ENCODE measurements at places on chromosomes 6 and 20.

DNA sequence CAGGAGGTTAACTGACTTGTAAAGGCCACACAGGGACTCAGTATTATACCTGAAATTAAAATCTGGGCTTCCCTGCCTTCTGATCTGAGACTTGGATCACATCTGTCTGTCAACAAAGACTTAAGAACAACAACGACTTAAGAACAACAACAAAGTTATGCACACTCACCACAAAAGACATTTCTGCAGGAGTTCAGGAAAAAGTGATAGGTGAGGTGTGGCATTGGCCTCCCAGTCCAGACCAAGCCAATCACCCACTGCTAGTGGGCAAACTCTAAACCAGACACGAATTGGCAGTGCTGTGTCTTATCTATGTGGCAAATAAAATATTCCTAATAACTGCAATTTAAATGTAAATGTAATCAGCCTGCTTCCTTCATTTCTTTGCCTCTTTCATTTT lies 61.3 kb downstream of the PRDM1 start:
- DNase-seq = no peak

GRCh38 chr20:62320581-62321354 lies 18.0 kb downstream of the ADRM1 start:
- DNase-seq = no peak

- DNase-seq = peak; percentile 60
Measured at GRCh38 chr6:77502981-77503380, 39.7 kb upstream of the HTR1B start.

- no peak for DNase-seq
Measured at GRCh38 chr6:109490713-109491112, 7.7 kb upstream of the ZBTB24 start.

DNA sequence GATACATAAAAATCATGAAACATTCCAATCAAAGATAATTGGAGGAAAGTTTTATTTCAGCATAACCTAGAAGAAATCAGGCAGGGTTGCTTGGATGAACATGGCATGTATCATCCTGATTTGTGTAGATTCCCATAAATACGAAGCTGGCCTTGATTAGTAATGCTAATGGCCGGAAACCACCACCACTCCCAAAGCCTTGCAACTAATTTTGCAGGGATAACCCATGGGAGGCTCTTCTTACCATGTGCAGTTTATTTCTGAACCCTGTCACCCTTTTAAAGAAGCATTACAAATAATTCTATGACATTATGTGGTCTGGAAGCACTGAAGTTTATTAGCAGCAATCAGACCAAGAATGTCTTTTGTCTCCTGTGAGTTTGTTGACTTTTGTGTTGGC lies 80.8 kb downstream of the AIG1 start:
- no peak for DNase-seq

DNA sequence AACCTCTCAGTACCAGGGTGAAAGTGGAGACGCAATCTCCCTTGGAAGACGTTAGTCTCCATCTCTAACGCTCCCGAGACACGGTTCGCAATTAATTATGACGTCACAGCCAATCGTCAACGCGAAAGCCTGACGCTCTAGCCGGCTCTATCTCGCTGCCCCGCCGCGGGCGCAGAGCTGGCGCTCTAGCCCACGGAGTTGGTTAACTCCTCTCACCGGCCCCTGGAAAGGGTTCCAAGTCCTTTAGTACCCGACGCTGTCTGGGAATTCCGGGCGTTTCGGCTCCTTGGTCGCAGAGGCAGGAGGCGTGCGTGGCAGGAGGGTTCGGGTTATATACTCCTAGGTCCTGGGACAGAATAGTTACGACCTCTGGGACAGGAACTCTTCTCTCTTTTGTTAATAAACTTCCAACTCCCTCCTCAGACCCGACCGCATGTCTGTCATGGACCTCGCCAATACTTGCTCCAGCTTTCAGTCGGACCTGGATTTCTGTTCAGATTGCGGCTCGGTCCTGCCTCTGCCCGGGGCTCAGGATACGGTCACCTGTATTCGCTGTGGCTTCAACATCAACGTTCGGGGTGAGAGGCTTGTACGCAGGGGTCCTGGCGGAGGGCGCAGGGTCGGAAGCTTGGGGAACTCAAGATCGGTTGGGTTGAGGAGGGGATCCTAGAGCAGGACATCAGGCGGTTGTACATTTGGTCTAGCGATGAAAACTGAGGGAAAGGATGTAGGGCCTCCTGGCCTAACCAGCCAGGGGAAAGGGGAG lies at the start of gene POLR1H:
Gene POLR1H, plus strand, starts transcription at position 174 of the 766 bp plus-strand sequence. Its CDS starts 260 bp downstream, at position 434.
- DNase-seq = peak; percentile 98

DNA sequence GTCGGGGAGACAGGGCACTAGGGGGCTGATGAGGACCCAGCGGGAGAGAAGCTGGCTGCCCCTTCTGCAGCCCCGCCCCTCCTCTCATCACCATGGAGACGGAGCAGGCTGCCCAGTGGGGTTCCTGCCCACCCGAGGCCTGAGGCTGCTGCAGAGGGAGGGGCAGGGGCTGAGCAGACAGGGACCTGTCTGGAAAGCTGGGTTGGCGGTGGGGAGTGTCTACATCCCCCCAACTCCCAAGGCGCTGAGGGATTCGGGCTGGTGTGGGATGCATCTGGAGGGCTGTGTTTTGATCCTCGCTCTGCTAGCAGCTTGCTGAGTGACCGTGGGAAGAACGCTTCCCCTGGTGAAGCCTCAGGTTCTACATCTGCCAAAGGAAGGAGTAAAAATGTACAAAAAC lies 1.2 kb upstream of the BPI start:
- no peak for DNase-seq

GRCh38 chr6:15408758-15409157 lies 162.9 kb downstream of the JARID2 start:
- DNase-seq = no peak

DNA sequence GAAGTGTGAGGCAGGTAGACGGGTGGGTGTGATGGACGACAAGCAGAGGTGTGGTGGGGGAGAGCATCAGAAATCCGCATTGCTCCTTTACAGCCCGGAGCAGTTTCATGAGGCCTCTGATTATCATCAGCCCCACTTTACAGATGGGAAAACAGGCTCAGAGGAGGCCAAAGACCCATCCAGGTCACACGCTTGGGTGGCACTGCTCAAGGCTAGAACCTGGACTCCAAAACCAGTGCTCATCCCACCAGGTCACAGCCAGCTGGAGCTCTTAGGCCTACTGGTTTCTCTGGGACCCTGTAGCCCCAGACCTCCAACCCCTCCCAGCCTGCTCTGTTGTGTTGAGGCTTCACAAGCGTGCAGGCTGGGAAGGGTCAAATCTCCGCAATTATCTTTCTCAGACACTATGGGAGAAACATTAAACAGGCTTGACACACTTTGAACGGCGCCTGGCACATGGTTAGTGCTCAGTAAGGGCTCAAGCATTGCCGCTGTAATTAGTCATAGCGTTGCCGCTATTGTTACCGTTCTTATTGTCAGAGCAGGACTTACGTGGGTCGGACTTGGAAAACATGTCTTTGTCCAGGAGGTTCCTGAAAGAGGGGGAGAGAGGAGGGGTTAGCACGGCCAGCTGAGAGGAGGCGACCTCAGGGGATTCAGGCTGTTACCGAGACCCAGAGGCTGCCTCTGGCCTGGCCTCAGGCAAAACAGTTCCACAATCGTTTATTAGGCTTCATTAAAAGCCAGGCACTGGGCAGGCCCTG lies 16.6 kb downstream of the CPNE5 start:
- DNase-seq = no peak

DNA sequence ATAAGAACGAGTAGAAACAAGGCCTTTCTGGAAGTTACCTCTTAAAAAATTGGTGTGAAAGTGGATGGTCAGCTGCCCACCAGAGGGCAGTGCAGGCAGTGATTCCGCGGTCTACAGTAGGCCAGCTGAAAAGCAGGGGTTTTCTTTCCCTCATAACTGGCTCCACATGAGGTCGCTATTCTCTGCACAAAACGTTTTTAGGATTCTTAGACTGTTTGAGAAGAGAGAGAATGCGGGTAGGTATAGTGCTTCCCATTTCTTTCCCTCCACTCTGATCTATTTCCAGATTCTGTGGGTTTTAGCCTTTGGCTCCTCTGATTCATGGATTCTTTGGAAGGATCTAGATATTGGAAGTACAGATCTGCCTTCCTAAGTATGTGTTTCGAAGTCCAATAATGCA lies 14.2 kb downstream of the FIG4 start:
- DNase-seq = peak; percentile 80

DNA sequence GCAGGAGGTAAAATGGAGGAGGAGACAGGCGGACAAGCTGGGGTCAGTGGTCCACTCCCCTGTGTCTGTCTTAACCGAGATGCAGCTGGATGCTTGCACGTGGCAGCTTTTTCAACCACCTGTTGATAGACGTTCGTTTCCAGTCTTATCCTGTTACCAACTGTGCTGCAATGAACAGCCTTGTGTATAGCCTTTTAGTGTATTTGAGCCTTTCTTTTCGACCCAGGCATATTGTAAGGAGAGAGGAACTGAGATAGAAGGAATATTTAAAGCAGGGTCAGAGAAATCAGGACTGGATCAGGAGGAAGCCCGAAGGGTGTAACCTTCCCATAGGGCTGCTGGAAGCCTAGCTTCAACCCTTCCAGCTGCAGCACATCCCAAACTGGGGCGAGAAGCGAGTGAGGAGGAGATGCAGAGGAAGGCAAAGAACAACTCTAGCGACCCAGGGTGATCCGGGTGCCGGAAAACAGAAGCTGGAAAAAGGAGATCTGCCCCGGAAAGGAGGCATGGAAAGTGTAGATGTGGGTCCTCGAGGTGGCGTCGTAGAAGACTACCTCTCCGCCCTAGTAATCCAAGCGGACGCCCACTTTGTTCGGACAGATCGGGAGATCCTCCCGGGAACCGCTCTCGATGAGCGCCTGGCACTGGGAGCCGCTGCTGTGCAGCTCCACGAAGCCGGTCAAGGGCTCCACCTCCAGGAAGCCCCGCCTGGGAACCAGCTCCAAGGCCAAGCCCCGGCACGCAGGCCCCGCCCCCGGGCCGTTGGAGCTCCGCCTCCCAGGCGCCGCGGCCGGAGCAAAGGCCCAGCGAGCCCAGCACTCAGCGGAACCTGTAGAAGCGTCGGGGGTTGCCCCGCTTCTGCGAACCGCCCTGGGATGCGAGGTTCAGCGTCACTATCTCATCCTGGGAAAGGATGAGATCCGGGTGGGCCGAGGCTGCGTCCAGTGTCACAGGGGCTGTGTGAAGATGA lies 11.2 kb downstream of the TRIM31 start:
- DNase-seq = no peak

DNA sequence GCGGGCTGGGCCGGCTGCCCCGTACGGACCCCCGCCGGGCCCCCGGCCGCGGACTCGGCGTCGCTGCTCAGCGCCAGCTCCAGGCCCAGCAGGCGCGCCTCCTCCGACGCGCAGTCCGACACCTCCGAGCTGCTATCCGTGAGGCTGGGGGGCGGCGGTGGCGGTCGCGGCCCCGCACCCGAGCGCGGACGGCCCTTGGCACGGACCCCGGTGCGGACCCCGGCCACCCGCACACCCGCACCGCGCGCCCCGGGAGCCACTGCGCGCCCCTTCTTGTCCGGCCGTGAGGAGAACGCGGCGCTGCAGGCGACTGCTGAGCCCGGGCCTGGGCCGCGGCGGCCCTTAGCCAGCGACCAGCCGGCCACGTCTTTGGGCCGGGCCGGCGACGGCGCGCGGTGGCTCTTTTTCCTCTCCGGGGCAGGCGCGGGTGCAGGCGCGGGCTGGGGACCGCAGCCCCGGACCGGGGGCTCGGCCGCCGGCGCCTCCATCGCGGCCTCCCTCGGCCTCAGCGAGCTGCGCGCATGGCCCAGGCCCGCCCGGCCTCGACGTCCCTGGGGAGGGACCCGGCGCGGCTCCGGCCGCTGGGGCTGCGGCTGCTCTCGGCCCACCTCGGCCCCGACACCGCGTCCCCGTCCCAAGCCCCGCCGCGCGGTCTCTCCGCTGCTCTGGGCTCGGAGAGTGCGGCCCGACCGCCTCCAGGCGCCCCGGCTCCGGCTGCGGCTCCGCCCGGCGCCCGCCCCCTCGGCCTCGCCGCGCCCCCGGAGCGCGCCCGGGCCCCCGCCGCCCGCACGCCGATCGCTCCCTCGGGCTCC lies 12.9 kb upstream of the TLDC2 start:
- no peak for DNase-seq

DNA sequence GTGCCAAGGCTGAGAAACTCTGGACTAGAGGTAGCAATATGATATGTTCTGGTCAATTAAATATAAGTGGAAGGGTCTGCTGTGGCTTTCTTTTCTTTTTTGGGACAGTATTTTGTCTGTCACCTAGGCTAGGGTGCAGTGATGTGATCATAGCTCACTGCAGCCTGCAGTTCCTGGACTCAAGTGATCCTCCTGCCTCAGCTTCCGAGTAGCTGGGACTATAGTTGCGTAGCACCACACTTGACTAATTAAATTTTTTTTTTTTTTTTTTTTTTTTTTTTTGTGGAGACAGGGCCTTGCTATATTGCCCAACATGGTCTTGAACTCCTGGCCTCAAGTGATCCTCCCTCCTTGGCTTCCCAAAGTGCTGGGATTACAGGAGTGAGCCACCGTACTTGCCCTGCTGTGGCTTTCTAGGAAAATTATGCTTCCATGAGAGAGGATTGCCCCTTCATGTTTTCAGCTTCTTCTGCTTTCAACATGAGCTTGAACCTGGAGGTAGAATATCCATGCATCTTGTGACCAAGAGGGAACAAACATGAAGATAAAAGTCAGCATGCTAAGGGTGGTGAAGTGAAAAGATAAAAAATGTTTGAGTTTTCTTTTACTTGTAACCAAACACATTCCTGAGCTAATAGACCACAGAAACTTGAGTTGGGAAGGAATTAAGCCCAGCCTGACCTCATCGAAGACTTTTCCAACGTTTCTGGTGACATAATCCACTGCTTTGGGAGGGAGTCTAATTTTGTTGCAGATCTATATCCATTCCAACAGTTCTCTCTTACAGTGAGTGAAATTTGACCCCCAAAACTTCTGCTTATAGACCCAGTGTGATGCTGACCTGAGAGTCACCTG lies 75.1 kb downstream of the CARMIL1 start:
- no peak for DNase-seq

Data from NCI-H446 (cell line).